ENCODE measurements at places on chromosomes 12 and 14. TPM values are rescaled to one million over a fixed set of nuclear protein-coding genes. Genes with fewer than 3 reads are reported as not detected.

The SLC5A8 gene
- 31.7 TPM for polyA plus RNA-seq

The IL31 gene
- not detected for polyA plus RNA-seq

The HVCN1 gene
- polyA plus RNA-seq, result 9.5 TPM

The SCNN1A gene
- polyA plus RNA-seq, result 12.6 TPM

The IL22 gene
- polyA plus RNA-seq, result not detected

- no peak for DNase-seq
Measured at GRCh38 chr12:114976372-114976771, 292.4 kb upstream of the TBX3 start.

- no peak for DNase-seq
Measured at GRCh38 chr12:28463396-28463795, 273.1 kb downstream of the CCDC91 start.

DNA sequence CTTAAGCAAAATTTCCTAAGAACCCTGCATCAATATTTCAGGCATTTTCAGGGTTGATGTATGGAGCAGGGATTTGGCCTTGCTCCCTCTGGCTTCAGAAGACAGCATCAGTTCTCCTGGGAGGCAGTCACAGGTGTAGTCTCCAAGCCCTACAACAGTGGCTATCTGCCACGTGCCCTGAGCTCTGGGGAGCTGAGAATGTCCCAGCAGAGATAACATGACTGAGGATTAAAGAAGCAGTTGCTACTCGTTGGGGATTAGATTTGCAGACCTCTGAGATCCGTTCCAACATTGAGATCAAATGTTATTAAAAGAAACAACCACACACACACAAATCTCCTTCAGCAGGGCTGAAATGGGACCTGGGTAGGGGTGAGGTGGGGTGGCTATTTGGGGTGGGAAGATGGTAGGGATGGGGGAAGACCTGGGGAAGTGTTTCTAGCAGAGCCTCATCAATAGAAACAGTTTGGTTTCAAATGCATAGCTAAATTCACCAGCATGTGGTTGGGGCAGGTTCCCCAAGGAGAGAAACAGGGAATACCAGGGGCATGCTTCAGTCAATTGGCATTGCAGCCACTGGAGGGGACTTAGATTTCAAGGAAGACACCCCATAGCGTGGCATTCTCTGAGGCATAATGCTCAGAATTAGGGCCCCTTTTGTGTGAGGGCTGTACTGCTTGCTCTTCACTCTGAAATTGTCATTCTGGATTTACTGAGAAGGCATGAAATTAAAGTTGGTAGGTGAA is 15.2 kb upstream of the FAM234B start:
- DNase-seq, result no peak

DNA sequence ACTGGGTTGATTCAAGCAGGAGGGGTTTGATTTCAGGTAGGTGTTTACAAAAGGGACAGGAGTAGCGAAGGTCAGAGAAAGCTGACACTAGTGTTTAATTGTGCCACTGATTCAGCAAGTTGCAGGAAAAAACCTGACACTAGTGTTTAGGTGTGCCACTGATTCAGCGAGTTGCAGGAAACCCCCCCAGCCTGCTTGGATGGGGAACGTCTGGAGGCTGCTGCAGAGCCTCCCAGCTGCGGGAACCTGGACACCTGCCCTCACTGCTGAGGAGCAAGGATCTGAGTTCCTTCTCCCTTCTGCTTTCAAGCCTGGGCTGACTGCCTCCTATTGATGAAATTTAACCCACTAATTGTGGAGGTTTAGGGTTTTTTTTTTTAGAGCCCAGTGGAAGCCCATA is 84.2 kb downstream of the AVPR1A start:
- DNase-seq, result no peak

GRCh38 chr14:95215094-95215725 is 57.9 kb upstream of the DICER1 start:
- no peak for DNase-seq

- no peak for DNase-seq
Measured at GRCh38 chr12:111789779-111790178, 23.0 kb downstream of the ALDH2 start.

GRCh38 chr12:10641735-10642500 is 28.5 kb upstream of the MAGOHB start:
- no peak for DNase-seq

DNA sequence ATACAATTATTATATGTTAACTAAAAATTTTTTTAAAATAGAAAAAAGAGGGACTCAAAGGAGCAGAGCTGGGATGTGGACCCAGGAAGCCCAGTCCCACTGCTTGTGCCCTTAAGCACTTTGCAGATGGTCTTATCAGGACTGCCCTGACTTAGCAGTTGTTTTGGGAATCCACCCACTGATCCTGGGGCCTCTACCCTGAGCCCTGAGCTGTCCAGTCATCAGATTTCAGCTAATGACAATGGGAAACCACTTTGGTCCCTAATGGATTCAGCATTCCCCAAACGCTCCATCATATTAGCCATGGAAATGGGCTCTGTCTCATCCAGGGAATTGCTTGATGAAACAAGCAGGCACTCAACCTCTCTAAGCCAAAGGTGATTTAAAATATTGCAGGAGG is 22.5 kb upstream of the WSCD2 start:
- no peak for DNase-seq

DNA sequence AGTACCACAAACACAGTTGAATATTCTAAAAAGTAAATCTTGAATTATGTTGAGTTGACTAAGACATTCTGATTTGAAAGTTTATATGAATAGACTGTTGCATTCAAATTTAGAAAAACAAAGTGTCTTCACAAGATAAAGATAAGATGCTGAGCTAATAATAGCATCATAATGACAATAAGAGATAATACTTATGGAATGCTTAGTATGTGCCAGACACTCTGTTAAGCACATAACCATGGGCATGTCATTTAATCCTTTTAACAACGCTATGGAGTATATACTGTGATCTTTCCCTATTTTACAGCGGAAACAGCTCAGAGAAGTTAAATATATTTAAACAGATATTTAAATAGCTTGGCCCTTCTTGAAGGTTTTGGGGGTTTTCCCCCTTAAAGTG is 163.4 kb downstream of the SRGAP1 start:
- DNase-seq, result no peak

DNA sequence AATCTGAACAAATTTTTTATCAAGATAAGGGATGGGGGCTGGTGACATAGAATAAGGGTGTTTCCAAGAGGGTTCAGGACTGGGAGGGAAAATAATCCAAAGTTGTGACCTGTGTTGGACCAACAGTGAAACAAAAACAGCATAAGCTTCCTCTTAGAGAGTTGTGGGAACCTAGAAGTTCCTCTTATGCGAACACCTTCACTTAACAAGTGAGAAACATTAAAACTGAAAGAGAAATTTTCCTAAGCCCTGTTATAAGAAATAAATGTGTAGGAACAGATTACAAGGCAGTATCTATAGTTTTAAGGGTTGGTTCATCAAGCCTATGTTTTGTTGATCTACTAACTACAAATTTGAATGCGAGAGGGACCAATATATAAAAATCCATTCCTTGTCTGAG is 58.4 kb downstream of the LLPH start:
- no peak for DNase-seq

DNA sequence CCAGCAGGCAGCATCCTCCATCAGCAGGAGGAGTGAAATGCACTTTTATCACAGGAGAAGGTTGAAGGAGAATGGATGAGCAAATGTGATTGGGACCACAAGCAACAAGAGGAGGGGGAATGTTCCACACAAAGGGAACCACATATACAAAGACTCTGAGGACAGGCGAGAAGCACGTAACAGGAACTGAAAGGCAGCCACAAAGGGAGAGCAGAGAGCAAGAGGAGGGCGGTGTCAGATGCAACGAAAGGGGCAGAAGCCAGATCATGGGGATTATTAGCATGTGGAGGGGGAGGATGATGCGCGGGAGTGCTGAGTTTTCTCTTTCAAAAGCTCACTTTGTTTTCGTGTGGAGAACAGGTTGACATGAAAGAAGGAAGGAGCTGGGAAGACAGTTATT is 241.1 kb downstream of the SPTSSA start:
- DNase-seq, result no peak

DNA sequence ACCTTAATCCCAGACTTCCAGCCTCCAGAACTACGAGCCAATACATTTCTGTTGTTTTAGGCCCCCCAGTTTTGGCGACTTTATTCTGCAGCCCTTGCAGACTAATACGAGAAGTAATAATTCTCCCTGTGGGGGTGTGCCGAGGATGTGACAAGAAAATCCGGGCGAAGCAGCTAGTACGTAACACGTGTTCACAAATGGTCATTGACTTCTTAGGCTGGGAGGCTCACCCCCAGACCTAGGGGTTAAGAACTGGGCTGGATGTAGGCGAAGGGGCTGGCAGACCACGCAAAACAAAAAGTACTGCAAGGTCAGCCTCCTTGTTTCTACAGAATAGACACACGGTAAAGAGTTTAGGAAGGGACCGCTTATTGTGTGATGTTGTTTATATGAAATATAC is 69.8 kb upstream of the ESRRB start:
- no peak for DNase-seq

GRCh38 chr12:43361031-43361710 is 190.8 kb downstream of the ADAMTS20 start:
- DNase-seq, result no peak

- no peak for DNase-seq
Measured at GRCh38 chr12:111158992-111159391, 209.9 kb downstream of the PHETA1 start.

- no peak for DNase-seq
Measured at GRCh38 chr12:69698769-69699540, at the start of gene BEST3. Gene BEST3 (minus strand): TSS chr12:69699303. CDS start chr12:69697798, 1,505 bp downstream.

DNA sequence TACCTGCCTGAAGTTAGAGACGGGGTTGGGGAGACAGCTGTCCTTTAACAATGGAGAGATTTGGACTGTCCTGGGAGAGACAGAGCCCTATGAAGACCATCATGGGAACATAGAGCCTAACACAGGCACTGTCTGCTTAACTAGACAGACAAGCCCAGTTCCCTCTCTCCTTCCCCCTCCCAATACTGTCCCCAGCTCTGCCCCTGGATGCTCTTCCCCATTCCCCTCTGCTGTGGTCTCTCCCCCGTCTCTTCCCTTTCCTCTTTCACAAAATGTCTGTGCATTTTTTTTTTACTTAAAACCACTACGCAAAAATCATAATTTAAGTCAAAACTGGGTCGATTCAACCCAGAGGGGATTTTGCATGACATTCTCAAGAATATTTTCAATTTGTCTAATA is 232.9 kb downstream of the CHST11 start:
- DNase-seq, result no peak

DNA sequence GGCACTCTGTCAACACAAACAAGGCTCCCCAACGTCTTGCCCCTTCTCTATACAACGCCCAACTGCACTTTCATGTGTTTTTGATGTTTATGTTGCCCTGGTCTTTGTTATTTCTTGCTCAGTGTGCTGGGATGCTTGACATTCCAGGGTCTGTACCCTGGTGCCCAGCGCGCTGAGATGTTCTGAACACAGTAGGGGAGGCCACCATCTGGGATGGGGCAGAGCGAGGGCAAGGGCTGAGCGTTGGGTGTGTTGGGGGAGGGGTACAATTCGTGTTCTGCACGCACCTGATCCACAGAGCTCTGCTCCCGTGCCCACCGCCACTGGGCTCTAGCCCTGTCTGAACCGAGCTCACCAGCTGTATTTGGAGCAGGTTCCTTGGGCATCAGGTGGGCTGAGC is 52.9 kb downstream of the ISCA2 start:
- DNase-seq, result no peak

GRCh38 chr12:69435644-69436043 is 34.5 kb upstream of the FRS2 start:
- DNase-seq, result no peak

DNA sequence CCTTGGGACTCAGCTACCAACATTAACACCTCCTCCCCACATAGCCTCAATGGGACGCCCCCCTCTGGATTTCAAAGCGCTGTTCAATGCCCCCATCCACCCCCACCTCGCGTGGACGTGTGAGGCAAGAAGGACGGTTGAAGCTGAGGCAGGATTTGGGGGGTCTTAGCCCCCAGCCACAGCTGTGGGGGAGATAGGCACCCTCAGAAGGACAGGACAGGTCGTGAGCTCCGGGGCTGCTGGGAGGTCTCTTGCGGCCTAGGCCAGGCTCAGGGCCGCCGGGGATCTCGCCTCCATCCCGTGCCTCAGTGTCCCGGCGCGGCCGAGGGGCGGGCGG is 8.3 kb upstream of the SP7 start:
- no peak for DNase-seq

DNA sequence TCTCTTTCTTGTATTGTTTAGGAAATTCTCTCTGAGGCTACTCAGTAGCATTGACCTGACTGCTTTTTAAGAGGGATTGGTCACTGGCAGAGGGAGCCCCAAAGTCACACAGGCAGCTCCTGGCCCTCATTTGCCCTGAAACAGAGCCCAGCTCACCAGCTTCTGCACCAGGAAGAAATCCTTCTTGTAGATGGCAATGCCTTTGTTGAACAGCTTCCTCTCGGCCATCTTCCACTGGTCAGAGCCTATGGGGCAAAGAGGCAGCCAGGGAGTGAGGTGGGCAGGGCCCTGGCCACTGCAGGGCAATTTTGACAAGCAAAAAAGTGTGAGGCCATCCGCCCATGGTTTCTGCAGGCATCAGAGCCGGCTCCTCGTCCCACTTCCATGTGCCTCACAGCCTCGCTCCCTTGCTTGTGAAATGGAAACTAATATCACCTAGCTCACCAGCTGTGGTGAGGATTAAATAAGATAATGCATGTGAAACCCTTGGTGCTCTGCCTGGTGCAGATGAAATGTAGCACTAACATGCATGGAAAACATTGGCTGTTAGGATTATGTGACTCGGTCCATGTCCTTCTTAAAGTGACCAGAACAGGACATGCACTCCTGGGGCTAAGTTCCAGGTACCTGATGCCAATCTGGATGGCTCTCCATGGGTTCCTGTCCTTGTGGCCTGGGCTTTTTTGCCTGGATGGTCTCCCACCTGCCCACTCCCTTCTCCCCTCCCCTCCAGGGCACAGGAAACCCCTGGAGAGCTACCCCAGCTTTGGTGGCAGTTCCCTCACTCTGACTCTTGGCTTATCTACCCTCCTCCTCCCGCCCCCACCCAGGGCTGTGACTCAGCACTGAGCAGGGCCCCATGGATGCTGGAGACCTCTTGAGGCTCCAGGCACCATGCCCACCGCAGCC is 11.2 kb upstream of the PNMA1 start:
- no peak for DNase-seq

DNA sequence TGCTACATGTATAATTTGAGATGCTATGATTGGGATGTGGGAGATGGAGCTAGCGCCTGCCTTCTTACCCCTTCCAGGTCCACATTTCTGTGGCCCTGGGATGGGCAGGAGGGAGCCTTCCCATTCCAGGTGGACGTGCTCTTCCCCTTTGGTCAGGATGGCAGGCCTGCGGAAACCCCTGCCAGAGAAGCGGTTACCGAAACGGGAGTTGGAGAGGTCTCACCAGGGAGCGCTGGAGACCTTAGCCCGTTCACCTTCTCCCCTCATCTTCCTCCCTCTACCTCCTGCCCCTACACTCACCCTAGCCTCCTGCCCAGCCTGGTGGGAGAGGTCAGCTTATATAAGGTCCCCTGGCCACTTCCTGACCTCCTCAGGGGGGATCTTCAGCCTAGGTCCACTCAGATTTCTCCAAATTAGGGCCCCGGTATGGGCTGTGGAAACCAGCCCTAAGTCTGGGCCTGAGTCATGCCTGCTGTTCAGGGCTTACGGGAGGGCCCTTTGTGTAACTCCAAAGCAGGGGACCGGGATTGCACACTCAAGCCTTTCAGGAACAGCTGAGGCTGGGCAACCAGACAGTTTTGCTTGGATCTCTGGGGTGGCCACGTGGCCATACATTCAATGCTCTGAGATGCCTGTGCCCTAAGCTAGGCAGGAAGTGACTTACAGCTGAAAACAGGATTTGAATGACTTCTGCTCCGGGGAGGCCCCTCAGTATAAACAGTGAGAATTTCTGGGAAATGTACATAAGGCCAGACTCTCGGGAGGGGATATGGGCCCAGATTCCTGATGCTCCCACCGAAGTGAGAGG is 10.2 kb upstream of the MEG3 start:
- no peak for DNase-seq

All from left renal pelvis (tissue), 4 donors.